Activated CD4-positive, alpha-beta T cell treated with anti-CD3 and anti-CD28 coated beads for 24 hours (primary cell): ENCODE measurements at places on chromosomes 13 and 19.

DNA sequence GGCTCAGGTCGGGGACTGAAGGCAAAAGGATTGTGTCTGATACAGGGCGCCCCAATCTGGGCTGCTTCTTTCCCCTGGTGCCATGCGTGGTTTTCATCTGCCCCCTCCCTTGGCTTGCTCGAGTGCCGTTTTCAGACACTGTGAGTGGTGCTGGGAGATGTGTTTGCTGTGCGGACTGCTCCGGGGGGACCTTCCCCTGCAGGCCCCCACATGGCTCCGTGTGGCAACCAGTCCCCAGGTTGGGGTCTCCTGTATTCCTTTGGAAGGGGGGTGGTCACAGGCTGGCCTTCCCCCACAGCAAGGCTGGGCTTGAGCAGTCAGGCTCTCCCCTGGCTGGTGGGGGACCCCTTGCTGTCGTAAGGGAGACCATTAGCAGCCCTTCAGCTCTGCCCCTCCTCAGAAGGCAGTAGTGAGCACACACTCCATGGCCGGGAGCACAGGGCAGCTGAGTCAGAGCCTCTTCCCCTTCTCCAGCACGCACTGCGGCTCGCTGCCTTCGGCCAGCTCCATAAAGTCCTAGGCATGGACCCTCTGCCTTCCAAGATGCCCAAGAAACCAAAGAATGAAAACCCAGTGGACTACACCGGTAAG lies 20.6 kb upstream of the QTRT1 start:
- no peak for DNase-seq

GRCh38 chr13:36154567-36155291 lies 23.5 kb upstream of the DCLK1 start:
- no peak for DNase-seq

DNA sequence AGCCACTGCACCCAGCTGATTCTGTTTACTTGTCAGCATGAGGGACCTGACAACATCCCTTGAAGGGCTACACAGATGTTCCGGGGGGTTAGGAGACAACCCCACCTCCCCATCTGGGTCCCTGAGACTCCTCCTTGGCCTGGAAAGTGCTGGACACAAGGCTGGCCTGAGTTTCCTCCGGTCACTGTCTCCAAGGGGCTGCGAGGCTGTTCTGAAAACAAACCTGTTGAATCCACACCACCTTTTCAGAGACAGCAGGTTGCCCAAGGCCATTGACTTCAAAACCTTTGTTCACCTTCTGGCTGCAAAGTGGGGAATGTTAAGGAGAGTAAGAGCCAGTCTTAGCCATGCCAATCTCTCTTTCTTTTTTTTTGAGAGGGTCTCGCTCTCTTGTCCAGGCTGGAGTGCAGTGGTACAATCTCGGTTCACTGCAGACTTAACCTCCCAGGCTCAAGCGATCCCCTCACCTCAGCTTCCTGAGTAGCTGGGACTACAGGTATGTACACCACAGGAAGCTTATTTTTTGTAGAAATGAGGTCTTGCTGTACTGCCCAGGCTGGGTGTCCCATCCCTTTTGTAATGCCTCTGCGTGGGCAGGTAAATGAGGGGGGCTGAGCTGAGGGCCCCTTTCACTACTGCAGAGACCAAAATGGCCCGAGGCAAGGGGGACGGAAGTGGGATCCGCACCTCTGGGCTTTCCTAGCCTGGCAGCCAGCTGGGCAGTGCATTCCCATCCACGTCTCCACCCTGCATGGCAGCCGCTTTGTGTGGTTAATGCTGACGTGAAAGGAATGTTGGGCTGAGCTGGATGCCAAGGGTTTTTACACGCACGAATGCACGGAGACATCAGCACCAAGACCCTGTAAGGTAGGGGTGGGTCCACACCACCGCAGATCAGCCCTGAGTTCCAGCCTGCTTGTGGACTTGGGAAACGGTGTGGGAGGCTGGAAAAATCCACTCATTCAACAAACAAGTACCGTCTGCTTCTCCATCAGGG lies 1.9 kb upstream of the ZNF628 start:
- DNase-seq, result no peak

- DNase-seq, result no peak
Measured at GRCh38 chr13:41546372-41547190, 89.2 kb downstream of the RGCC start.

DNA sequence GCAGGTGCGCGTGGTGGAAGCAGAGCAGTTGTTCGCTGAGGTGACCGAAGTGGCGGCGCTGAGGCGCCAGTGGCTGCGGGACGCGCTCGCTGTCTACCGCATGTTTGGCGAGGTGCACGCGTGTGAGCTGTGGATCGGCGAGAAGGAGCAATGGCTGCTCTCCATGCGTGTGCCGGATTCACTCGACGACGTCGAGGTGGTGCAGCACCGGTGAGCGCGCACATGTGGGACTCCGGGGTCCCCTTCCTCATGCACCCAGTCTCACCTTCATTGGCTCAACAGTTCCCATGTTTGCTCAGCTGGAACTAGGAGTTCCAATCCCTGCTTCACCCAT lies 46.5 kb downstream of the SPTBN4 start:
- no peak for DNase-seq

- no peak for DNase-seq
Measured at GRCh38 chr13:29844441-29844840, 6.0 kb downstream of the UBL3 start.
